ENCODE measurements at places on chromosomes 2 and 18.

- DNase-seq, result no peak
These were observed 36.8 kb upstream of the ERCC3 start for GRCh38 chr2:127330753-127331152.

GRCh38 chr18:51053814-51054213 lies 23.8 kb downstream of the SMAD4 start:
- no peak for DNase-seq

- no peak for DNase-seq
These were observed 77.5 kb upstream of the SALL3 start for GRCh38 chr18:78901923-78902794.

DNA sequence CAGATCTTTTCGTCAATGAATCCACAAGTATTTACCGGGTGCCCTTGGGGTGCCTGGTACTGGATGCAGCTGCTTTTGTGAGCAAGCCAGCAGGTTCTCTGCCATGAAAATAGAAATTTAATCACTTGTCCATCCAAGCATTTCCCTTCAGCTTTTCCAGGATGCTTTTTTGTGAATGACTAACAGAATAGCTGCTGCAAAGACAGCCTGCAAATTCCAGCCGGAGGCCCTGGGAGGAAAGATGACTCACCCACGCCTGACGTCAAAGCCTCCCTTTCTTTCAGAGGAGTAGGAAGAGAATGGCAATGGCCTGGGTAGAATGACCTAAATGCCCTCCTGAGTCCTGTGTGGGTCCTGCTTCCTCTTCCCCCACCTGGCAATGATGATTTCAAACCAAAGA lies 111.9 kb downstream of the AP1S3 start:
- DNase-seq, result no peak

- no peak for DNase-seq
These were observed 13.0 kb downstream of the PTMA start for GRCh38 chr2:231720987-231721966.

- no peak for DNase-seq
These were observed 25.6 kb downstream of the AP1S3 start for GRCh38 chr2:223811757-223812156.

GRCh38 chr2:170123593-170123992 lies 54.4 kb upstream of the MYO3B start:
- no peak for DNase-seq

DNA sequence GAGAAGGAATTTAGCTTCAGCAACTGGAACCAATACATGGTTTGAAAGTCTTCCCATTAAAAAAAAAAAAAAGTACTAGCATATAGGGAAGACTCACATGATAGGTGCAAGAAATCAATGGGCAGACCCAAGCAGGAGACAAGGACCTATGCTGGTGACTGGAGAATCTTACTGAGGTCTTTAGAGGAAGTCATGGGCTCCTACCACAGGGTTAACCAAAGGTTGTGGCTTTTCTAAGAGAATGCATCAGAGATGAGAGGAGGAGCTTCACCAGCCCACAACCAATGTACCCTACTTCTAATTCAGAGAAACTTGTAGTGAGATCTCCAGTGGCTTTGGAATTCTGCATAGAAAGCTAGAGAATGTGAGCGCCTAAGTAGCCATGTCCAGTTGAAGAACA lies 207.4 kb downstream of the NCKAP5 start:
- DNase-seq, result no peak

- DNase-seq, result no peak
These were observed 92.3 kb upstream of the THUMPD2 start for GRCh38 chr2:39871291-39871761.

DNA sequence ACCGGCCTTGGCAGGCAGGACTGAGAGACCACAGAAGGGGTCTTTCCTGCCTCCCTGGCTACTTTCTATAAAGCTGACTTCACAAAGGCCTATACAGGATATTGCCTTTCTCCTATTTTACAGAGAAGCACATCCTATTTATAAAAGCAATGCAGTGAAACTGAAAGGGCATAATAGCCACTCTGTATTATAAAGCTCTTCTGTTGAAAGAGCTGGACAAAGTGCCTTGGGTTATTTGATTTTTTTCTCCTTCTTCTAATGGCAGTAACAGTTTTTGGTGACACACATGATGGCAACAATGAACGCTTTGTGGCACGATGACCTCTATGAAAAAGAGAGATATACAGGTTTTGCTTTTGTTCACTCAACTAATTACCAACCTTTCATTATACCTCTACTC lies 281.1 kb downstream of the ZNF516 start:
- DNase-seq, result no peak

DNA sequence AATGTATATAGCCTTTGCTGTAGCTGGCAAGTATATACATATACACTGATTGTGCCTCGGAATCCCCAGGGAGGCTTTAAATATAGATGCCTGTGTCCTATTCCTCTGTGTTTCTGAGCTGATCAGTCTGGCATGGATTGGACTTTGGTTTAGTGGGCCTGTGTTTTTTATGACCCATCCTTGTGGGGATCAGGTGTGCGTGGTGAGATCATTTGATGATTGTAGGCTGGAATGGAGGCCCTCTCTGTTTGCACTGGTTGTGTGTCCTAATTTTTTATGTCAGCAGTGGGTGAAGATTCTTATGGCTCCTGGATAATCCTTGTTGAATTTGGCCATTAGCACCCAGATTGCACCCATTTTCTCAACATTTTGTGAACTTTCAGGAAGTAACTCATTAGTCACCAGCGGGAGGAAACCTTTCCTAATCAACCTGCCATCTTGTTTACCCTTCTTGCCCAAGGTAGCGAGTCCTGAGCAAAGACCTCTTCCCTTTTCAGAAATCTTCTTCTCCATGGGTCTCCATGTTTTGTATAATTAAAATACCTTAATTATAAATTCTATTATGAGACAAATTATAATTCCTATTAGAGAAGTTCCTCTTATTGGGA lies 75.8 kb downstream of the UGGT1 start:
- DNase-seq, result no peak

GRCh38 chr18:63881851-63882250 lies 5.7 kb upstream of the SERPINB2 start:
- no peak for DNase-seq

DNA sequence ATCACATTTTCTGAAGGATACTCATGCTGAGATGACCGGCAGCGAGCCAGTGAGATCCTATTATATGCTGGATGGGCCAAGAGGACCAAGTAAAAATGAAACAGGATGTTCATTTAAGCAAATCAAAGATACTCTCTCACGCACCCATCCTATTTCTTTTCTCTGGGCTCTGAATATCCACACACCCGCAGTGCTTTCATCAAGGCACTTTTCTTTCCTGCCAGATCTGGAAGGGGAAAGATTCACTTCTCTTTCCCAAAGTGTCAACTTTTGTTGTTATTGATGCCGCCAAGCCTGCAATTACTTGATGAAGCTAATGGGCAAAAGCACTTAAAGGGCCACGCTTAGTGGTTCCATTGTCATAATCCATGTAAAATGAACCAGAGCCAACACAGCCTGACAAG lies 191.9 kb upstream of the CHAC2 start:
- no peak for DNase-seq

GRCh38 chr2:6764968-6765723 lies 100.6 kb downstream of the CMPK2 start:
- DNase-seq, result no peak

- no peak for DNase-seq
These were observed 146.2 kb upstream of the OSR1 start for GRCh38 chr2:19504400-19505198.

- no peak for DNase-seq
These were observed 19.2 kb downstream of the DAW1 start for GRCh38 chr2:227890495-227891079.

- no peak for DNase-seq
These were observed 258.3 kb downstream of the CYRIA start for GRCh38 chr2:16407358-16407757.

GRCh38 chr2:29789911-29790485 lies 131.4 kb downstream of the ALK start:
- no peak for DNase-seq

DNA sequence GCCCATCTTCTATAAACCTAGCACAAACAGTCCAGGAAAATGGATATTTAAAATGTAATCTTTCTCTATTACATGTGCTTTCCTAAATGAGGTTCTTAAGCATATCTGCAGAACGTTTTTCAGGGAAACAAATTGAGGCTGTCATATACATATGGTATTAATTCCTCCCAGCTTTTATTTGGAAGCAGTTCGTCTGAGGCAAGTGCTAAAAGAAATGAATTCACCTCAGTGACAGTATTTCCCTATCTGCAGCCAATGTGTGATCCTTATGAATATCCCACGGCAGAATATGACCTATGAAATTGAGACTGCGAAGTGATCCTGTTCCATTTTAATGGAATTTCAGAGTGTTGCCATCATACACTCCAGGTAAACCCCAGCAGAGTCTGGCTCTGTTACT lies 7.1 kb downstream of the MYOM1 start:
- DNase-seq, result no peak

GRCh38 chr2:188678882-188679281 lies 295.3 kb upstream of the COL3A1 start:
- no peak for DNase-seq

DNA sequence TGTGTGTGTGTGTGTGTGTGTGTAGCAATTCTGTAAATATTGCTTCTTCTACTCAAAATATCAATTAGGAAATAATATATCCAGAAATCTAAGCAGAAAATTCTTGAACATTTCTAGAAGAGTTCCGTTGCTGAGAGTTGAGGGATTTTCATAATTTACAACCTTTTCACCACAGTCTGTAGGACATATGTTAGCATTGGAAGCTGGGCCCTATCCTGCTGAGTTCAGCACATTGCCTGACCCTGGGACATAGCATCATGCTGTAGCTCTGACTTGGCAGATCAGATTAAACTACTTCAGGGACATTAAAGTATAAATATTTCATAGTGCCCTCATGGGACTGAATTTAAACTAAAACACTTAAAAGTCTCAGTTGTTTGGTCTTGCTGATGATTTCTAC lies 129.2 kb upstream of the KCNH7 start:
- DNase-seq, result no peak

GRCh38 chr2:240344904-240345303 lies 90.6 kb upstream of the GPC1 start:
- no peak for DNase-seq

GRCh38 chr2:68434981-68435380 lies 32.1 kb downstream of the FBXO48 start:
- no peak for DNase-seq

GRCh38 chr2:32168513-32168912 lies 2.8 kb downstream of the SLC30A6 start:
- no peak for DNase-seq

GRCh38 chr2:70214953-70215549 lies 24.2 kb upstream of the C2orf42 start:
- DNase-seq, result no peak

DNA sequence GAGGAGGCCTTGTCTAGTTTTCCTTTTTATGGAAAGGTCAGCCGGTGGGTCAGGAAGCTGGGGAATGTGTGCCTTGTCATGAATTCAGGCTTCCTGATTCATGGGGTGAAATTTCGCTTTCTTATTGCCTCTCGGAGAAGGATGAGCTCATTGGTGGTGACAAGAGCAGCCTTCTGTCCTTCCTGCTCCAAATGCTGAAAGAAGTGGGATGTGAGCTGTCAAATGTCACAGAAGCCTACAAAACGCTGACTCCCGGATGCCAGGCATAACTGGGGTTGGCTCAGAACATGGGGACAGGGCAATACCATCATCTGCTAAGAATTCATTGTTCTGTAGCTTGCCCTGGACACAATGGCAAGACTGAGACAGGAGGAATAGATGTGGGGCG lies 55.8 kb upstream of the FAM136A start:
- DNase-seq, result no peak

DNA sequence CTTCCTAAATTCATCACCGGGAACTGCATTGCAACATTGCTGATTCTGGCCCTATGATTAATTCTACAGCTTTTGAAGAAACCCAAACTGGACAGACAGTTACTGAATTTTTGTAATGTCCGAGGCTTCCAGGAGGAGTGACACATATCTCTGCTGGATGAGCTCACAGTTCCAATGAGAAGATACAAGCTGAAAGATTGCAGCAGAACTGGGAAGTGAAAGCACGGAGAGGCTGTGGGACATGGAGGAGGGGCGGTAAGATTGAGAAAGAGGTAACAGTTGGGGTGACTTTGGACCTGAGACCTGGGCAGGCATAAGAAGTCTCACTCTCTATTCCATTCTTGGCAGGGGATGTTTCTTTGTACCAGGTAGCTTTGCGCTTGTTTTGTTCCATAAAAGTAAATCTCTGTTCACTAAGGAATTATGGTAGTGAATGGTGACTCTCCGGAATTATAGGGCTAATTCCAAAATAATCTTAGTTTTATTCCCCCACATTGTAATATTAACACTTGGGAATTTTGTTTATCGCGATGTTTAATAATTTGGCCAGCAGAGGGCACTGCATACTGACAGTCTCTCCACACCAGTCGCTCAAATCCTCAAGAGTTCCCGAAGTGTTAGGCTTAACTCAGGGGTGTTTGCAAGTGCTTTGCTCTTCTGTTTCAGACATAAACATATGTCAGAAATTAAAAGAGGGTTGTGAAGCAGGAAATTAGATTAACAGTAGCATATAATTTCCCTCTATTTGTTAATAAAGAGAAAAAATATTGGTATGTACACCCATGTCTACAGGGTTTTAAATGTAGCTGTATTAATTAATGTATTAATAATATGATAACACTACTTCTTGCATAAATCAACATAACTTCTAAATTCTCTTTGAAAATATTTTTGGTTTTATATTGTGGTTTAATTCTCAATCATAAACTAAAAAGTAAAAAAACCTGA lies 201.4 kb downstream of the SOCS6 start:
- no peak for DNase-seq

- DNase-seq, result no peak
These were observed 9.8 kb upstream of the LRRFIP1 start for GRCh38 chr2:237617587-237617982.

GRCh38 chr18:13305301-13305700 lies 86.7 kb downstream of the LDLRAD4 start:
- DNase-seq, result no peak

GRCh38 chr18:37565977-37566478 lies 430 bp upstream of the CELF4 start:
- peak; percentile 94 for DNase-seq

DNA sequence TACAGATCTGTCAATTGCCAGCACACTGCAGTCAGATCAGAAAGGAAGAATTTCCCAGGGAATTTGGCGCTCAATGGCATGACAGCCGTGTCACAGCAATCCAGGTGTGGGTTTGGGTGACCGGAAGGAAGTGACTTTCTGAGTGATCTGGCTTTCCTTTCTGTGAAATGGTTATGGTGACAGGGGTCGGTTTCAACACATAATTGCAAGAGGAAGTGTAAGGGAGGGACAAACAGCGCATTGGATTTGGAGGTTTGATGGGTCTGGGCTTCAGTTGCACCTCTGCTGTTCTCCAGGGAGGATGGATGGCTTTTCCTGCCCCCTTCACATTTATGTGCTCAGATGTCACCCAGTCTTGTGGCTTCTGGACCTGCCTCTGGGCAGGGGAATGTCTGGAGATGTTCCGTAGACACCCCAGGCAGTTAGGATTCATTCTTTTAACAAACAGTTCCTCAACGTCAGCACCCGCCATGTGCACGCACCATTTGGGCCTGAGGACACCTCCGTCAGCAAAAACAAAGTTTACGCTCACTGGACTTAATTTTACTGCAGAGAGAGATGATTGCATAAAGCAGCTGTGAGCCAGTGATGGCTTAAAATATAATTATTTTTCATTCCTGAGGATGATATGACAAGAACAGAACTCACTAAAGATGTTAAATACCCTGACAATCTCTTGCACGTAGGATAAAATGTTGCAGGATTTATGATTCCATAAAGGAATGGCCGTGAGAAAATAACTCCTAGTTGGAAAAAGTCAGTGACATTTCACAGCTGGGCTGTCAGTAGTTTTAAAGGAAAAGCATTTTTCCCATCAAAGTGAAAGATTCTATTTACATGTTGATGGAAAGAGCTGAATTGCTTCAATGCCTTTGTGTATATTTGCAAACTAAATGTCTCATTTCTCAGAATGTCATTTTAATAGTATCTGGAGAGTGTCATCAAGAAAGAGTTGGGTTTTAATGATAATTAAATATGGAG lies 36.9 kb downstream of the MBP start:
- DNase-seq, result no peak

Measured in D721Med (cell line).